ENCODE measurements at places on chromosomes 11 and 22.

DNA sequence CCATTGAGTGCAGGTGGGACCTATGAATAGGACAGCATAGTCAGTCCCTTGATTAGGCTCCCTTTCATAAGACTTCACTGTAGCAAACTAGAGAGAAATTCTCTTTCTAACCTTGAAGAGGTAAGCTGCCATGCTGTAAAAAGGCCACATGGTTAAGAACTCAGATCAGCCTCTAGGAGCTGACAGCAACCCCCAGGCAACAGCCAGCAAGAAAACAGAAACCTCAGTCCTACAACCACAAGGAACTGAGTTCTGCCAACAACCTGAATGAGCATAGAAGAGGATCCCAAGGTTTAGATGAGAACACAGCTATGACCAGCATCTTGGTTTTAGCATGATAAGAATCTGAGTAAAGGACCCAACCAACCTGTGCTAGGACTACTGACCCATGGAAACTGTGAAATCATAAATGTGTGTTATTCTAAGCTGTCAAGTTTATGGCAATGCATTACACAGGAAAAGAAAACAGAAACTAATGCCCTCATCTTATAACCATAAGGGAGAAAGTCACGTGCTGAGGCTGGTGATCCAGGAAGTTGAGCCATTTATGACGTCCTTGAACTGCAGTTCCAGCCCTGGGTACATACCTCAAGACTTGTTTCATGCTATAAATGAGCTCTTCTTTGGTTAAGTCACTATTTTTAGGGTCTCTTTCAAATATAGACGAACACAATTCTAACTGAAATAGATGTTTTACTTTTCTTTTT lies 43.3 kb downstream of the RAB38 start:
- DNase-seq, result no peak

GRCh38 chr11:61279934-61280659 lies 15.0 kb downstream of the VWCE start:
- peak; percentile 89 for DNase-seq

DNA sequence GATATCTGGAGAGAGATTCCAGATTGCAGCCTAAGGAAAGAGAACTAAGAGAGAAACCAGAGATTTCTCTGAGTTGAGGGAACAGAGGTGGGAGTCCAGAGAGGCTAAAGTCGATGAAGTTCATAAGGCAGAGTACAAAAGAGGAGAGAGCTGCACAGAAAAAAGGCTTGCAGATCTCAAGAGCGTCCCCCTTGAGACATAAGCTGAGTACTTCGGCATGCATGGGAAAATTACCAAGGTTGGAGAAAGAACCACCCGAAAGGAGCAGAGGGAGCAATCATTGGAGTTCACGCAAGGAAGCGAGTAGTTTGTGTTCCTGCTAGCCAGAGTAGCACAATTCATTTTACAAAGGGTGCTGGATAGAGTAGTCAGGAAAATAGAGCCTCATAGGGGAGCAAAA lies 293.5 kb downstream of the TMEM135 start:
- DNase-seq, result no peak

DNA sequence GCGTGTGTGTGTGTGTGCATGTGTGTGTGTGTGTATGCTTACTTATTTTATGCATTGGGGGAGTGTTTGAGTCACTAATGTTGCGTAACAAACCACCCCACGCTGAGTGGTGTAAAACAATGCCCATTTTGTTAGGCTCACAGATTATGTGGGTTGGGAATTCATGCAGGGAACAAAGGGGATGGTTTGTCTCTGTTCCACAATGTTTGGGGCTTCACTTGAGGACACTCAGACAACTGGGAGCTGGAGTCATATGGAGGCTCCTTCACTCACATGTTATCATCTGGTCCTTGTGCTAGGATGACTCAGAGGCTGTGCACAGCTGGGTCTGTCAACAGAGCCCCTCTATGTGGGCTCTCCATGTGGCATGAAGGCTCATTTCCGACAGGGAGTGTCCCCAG lies 51.3 kb upstream of the LARGE1 start:
- DNase-seq, result no peak

GRCh38 chr11:12581923-12582322 lies 92.3 kb upstream of the TEAD1 start:
- no peak for DNase-seq

DNA sequence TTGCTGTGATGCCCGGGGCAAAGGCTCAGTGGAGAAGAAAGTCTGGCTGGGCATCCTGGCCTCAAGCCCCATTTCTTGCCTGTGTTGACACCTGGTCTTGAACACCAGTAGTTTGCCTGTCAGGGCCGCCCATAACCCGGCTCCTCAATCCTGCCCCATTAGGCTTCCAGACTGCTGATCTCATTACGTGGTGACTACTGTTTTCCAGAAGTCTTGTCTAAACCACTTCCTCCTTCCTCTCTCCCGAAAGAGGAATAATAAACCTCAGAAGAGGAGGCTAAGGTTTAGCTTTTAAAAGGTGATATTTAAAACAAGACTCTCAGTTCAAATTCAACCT lies 97.7 kb downstream of the CD44 start:
- DNase-seq, result no peak

GRCh38 chr11:109062445-109062844 lies 359.5 kb upstream of the C11orf87 start:
- no peak for DNase-seq

- no peak for DNase-seq
These were observed 685.0 kb downstream of the ETS1 start for GRCh38 chr11:127902382-127902781.

DNA sequence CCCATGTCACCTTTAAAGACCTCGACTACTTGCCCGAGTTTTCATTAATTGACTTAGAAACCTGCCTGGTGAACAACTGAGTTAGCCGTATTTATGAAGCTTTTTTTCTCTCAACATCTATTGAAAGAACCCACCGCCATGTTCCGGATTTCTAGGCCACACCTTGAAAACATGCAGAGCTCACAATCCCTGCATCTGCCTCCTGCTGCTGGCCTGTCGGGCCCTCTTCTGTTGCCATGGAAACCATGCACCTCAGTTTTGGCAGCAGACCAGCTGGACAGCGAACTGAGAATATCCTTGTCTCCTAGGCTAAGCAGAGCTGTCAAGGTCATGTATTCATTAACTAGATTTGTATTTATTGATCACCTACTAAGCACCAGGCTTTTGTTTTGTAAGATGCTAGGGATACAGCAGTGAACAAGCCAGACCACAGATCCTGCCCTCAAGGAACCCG lies 4.3 kb upstream of the PATZ1 start:
- DNase-seq, result peak; percentile 43

DNA sequence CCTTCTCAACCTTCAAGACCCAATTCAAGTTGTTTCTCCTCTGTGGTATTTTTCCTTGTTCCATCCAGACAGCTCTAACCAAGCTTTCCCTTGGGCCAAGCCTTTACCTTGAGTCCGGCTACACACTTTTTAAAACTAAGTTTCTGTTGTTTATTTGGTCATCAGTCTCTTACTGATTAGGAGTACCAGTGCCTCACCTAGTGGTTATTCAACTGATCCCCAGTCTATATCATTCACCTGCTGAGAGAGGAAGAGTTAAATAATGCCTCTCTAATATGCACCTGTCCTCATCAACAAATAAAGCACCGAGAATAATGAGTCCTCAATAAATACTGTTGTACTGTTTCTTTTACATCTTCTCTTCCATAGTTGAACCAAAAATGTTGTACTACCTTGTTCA lies 160.8 kb downstream of the MSANTD4 start:
- peak; percentile 14 for DNase-seq

Data from stomach (tissue), 19 donors.